ENCODE measurements at places on chromosomes 7 and 10.

GRCh38 chr7:1848911-1849311 lies 178.8 kb downstream of the ELFN1 start:
- DNase-seq, result no peak

DNA sequence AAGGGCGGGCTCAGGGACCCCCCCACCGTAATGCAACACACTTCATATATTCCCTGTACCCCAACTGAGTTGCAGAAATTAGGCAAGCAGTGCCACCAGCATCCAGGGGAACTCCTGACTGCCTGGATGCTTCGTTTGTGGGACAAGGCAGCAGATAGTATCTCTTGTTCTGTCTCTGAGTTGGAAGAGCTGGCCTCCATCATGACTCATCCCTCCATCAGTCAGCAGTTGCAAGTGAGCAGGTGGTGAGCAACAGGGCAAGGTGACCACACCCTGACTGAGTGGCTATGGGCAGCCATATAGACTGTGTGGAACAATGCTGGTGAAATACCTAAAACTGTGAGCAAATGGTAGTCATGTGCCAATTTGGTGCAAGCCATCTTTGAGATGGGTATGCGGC lies 22.8 kb upstream of the ADAMTS14 start:
- DNase-seq, result no peak

DNA sequence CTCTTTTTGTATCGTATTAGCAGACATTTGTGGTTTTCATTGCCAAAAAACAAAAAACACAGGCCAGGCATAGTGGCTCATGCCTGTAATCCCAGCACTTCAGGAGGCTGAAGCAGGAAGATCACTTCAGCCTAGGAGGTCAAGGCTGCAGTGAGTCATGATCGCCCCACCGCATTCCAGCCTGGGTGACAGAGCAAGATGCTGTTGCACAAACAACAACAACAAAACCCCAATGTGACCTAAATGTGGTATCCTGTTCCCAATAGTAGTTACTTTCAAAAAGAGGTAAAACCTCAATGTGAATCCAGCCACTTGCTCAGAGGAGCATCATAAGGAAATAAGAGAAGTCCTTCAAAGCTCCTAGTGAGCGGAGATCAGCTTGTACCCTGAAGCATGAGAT lies 45.8 kb upstream of the SKAP2 start:
- peak; percentile 52 for DNase-seq

DNA sequence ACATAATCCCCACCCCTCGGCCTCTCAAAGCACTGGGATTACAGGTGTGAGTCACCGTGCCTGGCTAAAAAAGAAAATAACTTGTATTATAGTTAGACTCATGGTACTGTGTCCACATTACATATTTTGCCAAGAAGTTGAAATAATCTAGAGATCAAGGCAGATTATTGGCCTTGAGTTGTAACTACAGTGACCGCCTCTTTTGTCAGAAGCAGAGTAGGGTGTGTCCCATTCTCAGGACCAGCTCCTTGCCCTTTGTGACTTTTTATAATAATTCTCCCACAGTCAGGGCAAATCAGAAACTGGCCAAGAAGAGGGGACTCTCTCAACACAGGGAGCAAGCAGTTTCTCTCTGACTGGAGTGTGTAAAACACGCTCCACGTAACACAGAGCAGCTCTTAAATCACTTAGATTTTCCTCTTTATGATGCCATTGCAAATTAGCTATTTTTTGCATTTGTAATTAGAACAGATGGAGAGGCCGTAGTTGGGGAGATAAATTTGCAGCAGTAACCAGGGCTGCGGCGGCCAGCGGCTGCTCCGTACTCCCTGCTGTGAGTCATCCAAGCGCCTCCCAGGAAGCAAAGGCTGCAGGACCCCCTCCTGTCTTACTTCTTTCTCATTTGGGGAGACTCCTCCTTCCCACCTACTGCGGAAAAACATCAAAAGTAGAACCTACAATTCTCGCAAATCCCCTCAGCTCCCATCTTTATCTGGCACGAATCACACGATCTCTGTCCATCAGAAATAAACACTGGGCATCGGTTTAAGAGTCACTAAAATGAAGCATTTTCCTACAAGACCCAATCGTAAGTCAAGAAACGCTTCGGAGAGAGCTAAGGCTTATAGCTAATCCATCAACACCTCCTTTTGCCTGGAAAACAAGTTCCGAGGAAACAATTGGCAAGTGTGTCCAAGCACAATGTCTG lies 32.1 kb upstream of the MSRB2 start:
- DNase-seq, result no peak

GRCh38 chr10:15518250-15518649 lies 147.2 kb upstream of the FAM171A1 start:
- no peak for DNase-seq

GRCh38 chr7:138837627-138838026 lies 39.6 kb upstream of the ATP6V0A4 start:
- DNase-seq, result no peak

DNA sequence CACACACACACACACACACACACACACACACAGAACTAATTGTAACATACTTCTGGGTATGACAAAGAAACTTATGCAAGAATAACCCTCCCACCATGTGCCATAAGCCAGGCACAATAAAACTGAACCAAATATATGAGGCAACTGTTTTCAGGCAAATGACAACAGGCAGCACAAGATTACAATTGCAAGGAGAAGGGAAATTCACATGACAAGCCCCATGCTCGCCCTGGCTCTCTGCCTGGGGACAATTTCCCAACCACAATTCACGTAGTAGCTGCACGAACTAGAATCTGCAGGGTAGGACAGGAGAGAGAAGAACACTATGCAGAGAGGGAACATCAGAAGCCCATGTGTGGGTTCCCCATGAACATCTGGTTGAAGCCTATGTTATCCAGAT lies 143.3 kb downstream of the CALN1 start:
- DNase-seq, result no peak

GRCh38 chr10:20443094-20443493 lies 454.0 kb downstream of the NEBL start:
- no peak for DNase-seq

DNA sequence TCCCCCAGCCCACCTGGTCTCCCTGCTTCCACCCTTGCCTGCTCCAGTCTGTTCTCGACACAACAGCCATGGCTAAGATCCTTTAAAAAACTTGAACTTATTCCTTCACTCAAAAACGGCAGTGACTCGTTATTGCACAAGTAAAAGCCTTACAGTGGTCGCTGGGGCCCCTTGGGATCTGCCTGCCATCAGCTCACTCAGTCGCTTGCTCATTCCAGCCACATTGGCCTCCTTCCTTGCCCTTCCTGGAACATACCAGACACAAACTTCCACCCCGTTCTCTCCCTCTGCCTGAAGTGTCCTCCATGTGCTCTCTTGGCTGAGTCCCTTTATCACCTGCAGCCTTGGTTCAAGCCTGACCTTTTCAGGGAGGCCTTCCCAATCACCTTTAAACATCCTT lies 4.7 kb downstream of the CCNY start:
- no peak for DNase-seq

DNA sequence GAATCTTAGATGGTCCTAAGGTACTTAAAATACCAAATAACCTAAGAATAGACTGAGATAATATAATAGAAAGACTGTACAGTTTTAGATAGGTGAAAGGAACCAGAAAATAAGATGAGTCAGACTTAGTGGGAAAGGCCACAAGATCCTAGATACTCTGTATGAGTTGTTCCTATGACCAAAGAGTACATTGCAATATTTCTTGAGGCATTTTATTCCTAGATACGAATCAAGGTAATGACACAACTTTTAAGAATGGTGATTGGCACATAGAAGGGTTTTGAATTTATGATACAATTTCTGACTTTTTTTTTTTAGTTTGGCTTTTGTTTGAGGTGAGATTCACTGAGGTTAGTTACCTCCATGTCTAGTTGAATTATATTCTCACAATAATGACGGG lies 30.2 kb downstream of the MGAM start:
- DNase-seq, result no peak

GRCh38 chr10:31959461-31960173 lies 31.0 kb upstream of the ARHGAP12 start:
- no peak for DNase-seq

DNA sequence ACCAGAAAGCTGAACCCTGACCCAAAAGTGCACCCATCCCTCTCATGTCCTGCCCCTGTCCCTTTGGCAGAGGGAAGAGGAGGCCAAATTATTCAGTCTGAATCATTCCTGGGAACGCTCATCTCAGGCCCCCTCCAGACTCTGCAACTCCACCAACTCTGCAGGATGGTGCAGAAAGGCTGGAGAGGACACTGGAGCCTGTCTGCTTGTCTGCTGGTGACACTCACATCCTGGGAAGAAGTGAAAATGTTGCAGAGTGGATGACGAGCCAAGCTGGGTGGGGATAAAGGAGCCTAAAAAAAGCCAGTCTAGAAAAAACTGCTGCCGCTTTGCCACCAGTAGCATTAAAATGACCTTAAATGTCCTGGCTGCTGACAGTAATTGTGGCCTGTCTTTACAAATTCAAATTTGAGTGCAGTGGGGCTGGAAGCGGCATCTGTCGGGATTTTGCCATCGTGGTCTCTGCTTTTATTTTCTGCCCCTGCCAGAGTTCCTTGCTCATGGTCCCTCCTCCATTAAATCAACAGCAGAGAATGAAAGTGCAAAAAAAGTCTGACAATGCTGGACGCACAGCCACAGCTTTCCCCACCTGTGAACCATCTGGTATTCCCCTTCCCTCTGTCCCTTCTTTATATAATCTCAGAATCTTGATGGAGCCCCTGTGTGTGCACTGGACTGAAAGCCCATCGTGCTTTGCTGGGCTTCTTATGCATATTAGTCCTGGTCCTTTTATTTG lies 63.9 kb downstream of the STK17A start:
- DNase-seq, result no peak

GRCh38 chr7:23472046-23472445 lies 1.8 kb upstream of the IGF2BP3 start:
- no peak for DNase-seq

DNA sequence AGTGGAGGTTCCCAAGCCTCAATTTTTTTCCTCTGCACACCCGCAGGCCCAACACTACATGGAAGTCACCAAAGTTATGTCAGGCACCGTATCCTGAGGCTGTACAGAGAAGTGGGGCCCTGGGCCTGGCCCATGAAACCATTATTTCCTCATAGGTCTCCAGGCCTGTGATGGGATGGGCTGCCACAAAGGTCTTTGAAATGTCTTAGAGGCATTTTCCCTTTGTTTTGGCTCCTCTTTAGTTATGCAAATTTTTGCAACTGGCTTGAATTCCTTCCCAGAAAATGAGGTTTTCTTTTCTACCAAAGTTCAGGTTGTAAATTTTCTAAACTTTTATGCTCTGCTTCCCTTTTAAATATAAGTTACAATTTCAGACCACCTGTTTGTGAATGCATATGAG lies 365.2 kb downstream of the HGF start:
- no peak for DNase-seq

GRCh38 chr10:93652857-93653256 lies 40.5 kb downstream of the PDE6C start:
- DNase-seq, result no peak

DNA sequence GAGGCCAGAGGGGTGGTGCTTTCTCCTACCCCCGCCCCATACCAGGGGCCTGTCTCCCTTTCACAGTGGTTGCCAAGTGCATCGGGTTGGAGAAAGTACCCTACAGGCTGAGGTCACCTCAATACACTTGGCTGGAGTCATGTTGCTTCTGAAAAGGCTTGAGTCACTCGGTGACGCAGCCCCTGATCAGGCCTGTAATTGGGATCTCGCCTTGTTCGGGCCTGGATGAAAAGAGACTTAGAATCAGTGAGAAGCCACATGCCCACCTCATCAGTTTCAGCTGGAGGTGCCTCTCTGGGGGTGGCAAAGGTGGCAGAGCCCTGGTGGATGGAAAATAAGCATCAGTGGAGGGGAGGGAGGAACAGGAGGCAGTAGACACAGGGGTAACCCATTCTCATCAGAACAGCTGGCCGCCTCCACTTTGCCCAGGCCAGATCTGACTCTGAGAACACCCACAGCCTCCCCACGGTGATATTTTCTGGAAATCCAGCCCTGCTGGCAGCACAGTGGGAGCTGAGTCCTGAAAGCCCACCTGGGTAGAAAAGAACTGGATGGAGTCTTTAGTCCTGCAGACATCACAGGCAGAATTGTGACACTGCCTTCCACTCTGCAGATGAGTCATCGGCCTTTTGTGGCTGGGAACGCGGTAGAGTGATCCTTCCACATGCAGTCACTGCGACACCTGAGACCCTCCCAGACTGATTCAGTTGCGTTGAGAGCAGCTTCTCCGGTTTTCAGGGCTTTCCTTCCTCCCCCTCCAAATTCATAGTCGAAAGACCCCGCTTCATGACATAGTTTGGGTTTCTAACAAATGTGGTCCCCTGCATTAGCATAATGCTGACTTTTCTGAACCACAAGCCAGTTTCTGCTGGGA lies 108.0 kb downstream of the GRK5 start:
- peak; percentile 95 for DNase-seq

GRCh38 chr10:14858338-14858960 lies 20.2 kb upstream of the SUV39H2 start:
- DNase-seq, result no peak

DNA sequence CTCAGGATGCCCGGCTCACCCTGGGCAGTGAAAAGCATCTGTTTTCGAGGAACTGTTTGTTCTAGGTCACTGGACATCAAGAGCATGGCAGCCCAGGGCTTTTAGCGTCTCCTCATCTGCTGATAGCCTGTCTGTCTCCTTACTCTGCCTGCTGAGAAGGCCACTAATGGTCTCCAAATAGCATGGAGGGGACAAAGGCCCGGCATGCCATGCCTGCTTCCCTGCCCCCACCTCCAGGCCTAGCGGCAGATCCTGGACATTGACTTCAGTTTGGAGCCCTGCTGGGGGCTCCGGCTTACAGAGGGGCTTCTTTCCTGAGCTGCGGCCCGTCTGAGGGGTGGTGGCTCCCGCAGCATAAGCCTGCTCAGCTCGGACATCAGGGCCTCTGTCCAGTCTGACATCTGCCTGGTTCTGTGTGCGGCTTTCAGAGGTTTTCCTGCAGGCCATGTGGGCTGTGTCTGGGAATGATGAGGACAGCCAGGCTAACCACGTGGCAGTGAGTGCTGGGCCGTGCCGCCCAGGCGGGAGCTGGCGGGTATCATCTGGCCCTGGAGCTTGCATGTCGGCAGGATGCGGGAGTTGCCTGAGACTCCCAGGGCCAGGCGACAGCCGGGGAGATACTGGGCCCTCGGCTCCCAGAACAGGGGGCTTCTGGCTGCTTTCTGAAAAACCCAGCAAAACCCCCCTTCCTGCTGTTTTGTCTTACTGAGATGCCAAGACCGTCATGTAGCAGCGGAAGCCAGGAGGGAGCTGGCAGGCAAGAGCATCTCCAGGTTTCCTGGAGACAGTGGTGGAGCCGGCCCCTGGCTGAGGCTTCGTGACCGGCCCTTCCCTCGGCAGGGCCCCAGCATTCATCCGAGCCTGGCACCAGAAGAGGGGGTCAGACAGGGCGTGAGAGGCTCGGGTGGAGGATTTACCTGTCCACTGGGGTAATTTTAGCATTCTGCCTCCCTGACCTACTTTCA lies 9.2 kb downstream of the PFKFB3 start:
- DNase-seq, result peak; percentile 59

DNA sequence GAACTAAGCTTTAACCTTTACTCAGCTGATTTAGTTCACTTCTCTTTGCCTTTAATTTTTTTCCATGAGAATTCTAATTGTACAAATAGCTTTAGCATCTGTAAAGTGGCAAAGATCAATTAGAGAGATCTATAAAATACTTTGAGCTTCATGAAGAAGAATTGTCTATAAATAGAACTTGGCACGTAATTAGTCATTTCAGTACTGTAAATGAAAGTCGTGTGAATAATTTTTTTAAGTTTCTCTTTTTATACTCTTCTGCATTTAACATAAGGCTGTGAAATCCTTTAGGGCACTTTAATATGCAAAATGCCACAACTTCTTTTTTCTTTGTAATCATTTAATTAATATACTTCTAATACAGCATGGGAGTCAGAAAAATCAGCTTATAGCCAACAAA lies 177.8 kb downstream of the CSTF2T start:
- no peak for DNase-seq

- DNase-seq, result peak; percentile 95
Observed at GRCh38 chr10:126247446-126247975, 140.8 kb downstream of the ADAM12 start.

Measured in A549 (cell line).